ENCODE measurements at places on chromosomes 5 and 9.

DNA sequence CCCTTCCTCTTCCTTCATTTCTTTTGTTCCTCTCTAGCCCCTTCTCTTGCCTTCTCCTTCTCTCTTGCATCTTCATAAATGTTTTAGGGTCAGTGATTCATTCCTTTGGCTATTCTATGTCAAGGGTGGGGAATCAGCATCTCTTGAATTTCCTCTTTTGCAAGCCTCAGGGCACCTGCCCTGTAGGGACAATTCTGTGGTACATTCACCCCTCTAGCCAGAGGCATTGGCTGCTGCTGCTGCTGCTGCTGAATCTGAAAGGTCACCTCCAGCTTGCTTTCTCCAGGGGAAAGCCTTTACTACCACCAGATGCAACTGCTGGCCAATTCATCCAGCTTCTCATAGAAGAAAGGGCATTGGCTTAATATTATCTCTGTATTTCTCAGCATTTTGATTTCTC is 87.3 kb downstream of the INSYN2B start:
- DNase-seq = no peak

DNA sequence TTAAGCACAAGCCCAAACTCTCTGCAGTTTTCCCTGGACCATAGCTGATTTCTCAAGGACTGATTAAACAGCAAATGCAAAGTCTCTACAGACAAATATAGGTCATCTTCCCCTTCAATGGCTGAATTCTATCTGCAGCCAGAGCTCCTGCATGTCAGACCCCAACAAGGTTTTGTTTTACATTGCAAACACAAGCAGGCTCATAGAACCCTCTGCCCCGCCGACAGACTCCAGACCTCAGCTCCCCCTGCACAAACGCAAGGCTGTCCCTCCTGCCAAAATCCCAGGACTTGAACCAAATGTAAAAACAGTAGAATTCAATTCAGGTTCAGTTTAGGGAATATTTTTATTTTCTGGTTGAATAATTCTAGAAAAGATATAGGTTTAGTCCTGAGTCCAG is 526.7 kb upstream of the TRPC7 start:
- DNase-seq = no peak

DNA sequence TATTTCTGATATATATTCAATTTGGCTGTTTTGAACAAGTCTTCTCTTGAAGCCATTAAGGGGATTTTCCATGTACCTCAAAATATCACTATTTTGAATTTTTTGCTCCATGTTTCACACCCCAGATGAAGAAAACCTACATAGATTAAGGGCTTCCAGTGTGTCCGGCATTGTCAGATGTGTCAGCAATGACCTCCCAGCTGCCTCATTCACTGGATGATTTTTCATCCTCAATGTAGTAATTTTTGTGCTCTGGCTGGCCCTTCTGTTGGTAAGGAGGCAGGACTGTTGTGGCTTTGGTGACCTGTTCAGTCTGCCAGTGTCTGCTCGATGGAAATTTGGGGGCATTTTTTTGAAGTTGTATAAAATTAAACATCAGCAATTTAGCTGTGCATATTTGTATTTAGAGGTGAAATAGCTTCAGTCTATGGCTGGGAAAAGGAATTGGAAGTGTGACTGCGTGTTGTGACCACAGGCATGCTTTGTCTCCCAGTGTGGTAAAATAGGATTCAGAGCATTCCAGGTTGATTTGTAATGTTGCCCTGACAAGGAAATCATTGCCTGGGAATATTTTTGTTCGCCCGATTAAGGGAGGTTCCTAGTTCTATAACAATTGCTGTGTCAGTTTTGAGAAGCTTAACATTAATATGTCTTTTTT is 312.4 kb downstream of the ARHGEF28 start:
- DNase-seq = no peak

DNA sequence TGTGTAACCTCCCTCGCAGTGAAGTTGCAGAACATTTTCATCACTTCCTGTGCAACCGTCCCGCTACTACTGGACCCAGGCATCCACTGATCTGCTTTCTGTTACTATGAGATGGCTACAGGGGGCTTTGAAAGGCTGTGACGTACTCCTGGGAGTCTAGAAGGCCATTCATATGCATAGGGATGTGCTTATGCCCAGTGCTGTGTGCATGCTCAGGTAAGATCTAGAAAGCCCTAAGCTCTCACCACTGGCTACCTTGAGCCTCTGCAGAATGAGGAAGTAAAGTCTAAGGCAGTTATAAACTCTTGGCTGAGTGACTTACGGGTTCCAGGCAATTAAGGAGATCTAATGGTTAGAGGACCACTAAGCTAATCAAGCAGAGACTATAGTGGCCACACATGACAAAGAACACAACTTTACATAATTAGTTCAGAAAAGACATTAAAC is 11.8 kb downstream of the HNRNPAB start:
- no peak for DNase-seq

GRCh38 chr5:126443374-126443851 is 20.2 kb downstream of the GRAMD2B start:
- no peak for DNase-seq

GRCh38 chr5:9766581-9766980 is 136.4 kb upstream of the TAS2R1 start:
- no peak for DNase-seq

- peak; percentile 15 for DNase-seq
Measured at GRCh38 chr5:59999056-59999455, 105.5 kb upstream of the PDE4D start.

- DNase-seq = no peak
Measured at GRCh38 chr5:156597276-156597675, 252.8 kb upstream of the PPP1R2B start.

DNA sequence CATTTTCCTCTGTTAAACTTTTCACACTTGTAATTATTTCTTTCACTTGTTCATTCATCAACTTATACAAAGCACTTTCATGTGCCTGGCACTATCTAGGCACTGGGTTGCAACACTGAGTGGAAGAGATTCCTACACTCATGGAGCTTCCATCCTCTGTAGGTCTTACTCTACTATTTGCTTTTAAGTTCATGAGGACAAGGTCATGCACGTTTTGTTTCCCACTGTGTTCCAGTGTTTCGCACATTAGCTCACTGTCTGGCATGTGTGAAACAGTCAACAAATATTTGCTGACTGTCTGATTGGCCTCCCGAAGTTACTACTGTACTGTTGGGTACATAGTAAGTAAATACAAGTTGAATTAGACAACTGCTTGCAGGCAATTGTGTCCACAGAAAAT is 87.9 kb upstream of the IFNK start:
- DNase-seq = no peak

DNA sequence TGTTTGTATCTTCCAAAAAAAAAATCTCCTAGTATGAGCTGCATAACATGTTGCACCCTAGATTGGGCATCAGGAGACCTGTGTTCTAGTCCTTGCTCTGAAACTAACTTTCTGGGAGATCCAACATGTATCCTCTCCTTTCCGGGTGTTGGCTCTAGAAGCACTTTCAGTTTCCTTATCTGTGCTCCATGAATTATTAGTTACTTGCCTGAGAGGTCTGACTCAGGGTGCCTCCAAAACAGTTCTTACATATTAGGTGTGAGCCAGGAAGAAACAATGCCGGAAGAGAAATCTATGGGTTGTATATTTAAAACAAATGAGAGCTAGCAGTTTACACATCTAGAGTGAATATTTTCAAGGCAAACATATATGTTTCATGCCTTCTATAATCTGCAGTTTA is 36.7 kb upstream of the SLC36A2 start:
- DNase-seq = no peak

GRCh38 chr5:134555890-134556311 is 30.4 kb downstream of the JADE2 start:
- DNase-seq = peak; percentile 89

DNA sequence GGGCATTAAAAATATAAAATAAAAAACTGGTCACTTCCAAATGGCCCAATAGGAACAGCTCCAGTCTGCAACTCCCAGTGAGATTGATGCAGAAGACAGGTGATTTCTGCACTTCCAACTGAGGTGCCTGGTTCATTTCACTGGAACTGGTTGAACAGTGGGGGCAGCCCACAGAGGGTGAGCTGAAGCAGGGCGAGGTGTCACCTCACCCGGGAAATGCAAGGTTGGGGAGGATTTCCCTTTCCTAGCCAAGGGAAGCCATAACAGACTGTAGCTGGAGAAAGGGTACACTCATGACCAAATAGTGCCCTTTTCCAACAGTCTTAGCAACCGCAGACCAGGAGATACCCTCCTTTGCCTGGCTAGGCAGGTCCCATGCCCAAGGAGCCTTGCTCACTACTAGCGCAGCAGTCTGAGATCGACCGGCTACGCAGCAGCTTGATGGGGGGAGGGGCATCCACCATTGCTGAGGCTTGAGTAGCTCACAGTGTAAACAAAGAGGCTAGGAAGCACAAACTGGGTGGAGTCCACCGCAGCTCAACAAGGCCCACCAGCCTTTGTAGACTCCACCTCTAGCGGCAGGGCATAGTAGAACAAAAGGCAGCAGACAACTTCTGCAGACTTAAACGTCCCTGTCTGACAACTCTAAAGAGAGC is 12.7 kb downstream of the RLN1 start:
- DNase-seq = peak; percentile 76

- no peak for DNase-seq
Measured at GRCh38 chr5:103706939-103707682, 144.5 kb upstream of the NUDT12 start.

DNA sequence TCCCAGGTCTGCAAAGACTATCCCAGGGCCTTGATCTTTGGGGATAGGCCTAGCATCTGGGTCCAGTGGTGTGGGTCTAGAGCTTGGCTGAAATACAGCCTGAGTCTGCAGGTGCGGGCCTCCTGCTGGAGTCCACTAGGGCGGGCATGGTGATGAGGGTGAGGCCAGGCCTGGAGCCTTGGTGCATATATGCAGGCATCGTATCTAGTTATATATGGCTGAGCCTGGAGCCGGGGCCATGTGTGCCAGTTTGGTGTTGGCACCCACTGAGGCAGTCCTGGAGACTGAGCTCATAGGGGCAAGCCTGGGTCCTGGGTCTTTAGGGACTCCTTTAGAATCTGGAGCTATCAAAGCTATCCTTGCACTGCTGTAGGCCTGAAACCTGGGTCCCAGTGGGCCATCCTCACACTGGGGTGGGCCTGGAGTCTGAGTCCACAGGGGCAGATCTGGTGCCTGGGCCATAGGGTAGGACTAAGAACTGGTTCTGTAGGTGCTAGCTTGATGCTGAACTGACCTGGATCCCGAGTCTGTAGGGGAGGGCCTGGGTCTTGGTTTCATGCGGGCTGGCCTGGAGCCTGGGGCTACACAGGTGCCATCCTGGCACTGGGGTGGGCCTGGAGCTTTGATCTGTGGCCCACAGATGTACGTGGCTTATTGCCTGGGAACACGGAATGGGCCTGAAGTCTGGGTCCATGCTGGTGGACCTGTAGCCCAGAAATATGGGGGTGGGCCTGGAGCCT is 346.5 kb upstream of the MEF2C start:
- no peak for DNase-seq

- DNase-seq = no peak
Measured at GRCh38 chr5:79974886-79975285, 16.2 kb downstream of the MTX3 start.

DNA sequence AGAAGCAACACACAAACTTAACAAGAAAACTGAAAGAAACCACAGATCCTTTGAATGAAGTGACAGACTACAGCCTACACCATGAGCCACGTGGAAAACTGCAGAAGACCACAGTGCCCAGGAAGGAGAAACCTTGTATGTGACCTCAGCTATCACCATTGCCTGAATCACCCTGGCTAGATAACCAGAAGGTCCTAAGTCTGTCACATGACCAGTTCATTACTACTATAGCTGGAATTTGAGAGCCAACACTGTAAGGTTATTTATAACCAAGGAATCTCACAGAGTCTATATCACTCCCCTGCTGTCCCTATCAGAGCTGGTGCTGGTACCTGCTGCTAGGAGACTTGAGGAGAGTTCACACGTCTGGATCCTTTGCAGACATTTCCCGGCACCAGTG is 90.3 kb upstream of the FBXL17 start:
- no peak for DNase-seq

DNA sequence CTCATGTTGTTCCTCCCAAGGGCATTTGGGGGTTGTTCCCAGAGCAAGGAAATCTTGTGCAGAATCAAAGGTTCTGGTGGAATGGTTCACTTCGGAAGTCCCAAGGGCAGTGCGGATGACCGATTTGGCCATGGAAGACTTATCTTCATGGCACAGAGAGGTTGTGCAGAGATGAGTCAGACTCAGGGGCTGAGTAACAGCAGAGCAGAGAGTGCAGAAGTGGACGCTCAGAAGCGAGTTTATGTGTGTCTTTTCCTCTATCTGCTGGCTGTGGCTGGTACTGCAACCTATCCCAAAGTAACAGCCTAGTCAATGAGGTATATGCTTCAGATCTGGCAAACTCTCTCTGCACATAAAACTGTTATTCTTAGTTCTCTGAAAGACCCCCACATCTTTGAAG is 118.1 kb downstream of the DPYSL3 start:
- DNase-seq = no peak

DNA sequence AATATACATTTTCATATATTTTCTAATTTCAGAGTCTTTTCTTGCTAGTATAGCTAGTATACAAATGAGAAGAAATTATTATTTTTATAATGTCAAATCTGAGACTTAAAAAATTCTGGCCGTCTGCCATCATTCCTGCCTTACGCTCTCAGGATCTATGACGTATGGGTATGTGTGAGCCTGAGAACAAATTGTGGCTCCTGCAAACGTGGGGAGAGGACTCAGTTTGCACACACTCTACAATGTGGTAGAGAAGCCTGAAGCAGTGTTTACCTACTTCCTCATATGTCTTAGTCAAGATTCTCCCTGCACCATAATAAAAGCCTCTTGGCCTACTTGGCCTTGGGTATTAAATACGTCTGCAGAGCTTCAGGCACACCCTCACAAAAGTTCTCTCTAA is 825.4 kb downstream of the SEMA5A start:
- DNase-seq = no peak

GRCh38 chr5:110880413-110880812 is 141.6 kb downstream of the SLC25A46 start:
- no peak for DNase-seq

DNA sequence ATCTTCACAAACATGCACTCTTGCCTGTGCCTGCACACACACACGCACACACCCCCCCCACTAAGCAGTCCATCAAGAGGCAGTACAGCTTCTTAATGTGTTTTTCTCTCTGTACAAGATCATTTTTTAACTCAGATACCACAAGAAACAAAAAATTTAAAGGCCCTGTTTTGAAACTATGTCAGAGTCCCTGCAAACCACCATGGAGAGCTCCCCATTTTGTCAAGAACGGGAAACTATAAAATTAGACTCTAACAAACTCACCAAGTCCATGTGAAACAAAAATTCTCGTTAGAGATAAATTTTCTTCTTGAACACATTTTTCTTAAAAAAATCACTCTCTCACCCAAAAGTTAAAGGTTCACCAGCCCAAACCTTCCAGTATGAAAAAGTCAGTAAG is 86.3 kb downstream of the ELAVL2 start:
- no peak for DNase-seq

DNA sequence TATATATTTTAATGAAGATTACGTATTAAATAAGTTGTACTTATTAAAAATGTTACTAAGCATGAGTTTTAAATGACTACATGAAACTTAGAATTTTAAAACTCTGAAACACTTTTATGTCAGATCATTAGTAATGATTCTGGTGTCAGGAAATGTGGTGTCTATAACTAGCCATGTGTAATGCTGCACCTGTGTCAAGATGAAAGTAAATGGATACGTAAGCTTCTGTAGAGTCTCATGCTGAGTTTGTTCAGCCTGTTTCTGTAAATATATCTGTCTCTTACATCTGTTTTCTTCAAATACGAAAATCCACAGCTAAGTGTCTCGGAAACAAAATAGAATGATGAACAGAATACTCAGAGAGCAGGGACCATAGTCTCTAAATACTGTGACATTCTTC is 278.0 kb upstream of the SMC2 start:
- DNase-seq = no peak

- DNase-seq = no peak
Measured at GRCh38 chr5:170538696-170539586, 35.1 kb downstream of the KCNIP1 start.

Data from activated CD4-positive, alpha-beta T cell treated with anti-CD3 and anti-CD28 coated beads, Interleukin-2, amount 10 ng/mL, durations not matched to agents 24 days and 14 days (primary cell).